ENCODE measurements at places on chromosomes 3 and 15.

DNA sequence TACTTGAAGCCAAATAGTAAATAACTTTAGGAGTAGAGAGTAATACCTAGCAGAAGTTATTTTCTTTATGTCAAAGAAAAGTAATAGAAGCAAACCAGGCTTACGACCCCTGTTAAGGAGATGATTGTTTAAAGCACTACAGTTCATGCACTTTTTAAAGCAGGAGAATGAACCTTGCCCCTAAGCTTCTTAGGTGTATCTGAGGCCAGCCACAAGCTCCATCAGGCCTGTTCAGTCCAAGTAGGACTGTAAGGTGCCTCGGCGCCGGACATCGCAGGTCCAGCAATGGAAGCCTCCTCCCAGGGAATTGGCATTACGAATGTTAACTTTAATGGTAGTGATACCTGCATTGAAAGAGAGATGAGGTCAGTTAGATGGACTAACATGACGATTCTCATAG is 16.5 kb downstream of the GATM start:
- H3K27ac ChIP-seq, result no peak overlapping the region
- peaks cover 12% of the 10 kb centered on the region for H3K4me1 ChIP-seq
- no peaks in the 10 kb centered on the region for H3K27me3 ChIP-seq
- no peak overlapping the region for H3K4me3 ChIP-seq

GRCh38 chr15:94263341-94264273 is 32.2 kb downstream of the MCTP2 start:
- H3K27me3 ChIP-seq, result no peaks in the 10 kb centered on the region
- no peak overlapping the region for H3K27ac ChIP-seq
- no peak overlapping the region for H3K4me3 ChIP-seq
- DNase-seq, result no peak

GRCh38 chr3:143389388-143389787 is 269.8 kb downstream of the CHST2 start:
- H3K4me3 ChIP-seq, result no peak overlapping the region
- H3K27ac ChIP-seq, result no peak overlapping the region
- DNase-seq, result no peak
- no peaks in the 10 kb centered on the region for H3K27me3 ChIP-seq

GRCh38 chr15:64163659-64164362 is 989 bp upstream of the PPIB start:
- no peak for DNase-seq
- H3K27ac ChIP-seq, result peak overlapping the region; percentile 78
- peaks cover 39% of the 10 kb centered on the region for H3K4me1 ChIP-seq

DNA sequence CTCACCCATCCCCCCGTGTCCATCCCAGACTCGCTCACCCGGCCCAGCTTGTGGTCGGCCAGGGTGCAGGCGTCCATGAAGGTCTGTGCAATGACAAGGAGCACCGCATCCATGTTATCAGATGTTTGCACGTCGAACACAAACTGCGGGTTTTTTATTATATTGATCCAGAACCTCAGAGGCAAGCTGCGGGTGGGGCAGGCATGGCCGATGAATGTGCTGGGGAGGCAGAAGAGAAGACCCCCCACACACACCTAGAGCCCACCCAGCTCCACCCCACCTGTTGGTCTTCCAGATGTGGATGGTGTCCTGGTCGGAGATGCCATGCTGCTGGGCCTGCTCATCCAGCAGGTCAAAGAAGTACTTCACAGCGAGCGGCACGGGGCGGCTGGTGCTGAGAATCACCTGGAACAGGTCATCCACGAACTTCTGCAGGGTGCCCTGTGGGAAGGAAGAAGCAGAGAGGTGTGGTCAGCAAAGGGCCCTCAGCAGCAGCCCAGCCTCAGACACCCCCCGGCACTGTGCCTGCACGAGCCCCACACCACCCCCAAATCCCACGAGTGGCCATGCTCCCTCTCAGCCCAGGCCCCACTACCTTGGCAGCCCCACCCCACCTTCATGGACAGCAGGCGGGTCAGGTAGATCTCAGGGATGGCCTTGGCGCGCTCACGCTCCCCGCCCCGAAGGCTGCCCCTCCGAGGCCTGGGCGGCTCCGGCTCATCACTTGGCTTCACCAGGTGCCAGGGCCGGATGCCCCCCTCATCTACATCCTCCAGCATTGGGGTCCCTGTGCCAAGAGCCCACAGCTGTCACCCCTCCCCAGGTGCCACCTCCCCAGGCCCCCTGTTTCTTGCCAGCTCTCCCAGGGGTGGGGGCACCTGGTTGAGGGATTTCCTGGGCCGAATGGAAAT is 20.3 kb downstream of the PLXNB1 start:
- no peaks in the 10 kb centered on the region for H3K27me3 ChIP-seq
- H3K4me3 ChIP-seq, result no peak overlapping the region
- H3K27ac ChIP-seq, result peak overlapping the region; percentile 85

DNA sequence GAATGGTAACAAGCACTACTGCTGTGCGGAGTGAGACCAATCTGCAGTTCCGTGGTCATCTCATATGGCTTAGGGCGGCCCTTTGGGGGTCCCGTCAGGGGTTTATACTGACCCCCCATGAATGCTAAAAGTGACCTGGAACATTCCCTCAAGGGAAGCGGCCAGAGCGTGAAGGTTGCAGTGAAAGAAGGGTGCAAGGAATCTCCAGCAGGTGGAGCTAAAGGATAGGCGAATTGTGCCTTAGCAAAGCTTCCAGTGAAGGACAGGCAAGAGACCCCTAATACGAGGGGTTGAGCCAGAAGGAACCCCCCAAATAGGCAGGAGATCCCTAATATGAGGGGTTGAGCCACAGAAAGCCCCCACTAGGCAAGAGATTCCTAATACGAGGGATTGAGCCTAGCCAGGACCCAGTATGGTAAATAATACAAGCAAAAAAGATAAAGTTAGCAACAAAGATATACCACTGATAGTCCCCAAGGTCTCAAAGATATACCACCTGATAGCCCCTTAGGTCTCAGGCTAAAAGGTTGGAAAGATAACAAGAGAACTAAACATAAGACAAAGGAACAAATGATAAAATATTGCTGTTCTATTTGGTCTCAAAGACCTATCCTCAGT is 32.8 kb downstream of the ZNF589 start:
- H3K27me3 ChIP-seq, result no peaks in the 10 kb centered on the region
- H3K4me3 ChIP-seq, result no peak overlapping the region
- H3K36me3 ChIP-seq, result peaks cover 18% of the 10 kb centered on the region
- H3K27ac ChIP-seq, result no peak overlapping the region
- DNase-seq, result peak; percentile 47

DNA sequence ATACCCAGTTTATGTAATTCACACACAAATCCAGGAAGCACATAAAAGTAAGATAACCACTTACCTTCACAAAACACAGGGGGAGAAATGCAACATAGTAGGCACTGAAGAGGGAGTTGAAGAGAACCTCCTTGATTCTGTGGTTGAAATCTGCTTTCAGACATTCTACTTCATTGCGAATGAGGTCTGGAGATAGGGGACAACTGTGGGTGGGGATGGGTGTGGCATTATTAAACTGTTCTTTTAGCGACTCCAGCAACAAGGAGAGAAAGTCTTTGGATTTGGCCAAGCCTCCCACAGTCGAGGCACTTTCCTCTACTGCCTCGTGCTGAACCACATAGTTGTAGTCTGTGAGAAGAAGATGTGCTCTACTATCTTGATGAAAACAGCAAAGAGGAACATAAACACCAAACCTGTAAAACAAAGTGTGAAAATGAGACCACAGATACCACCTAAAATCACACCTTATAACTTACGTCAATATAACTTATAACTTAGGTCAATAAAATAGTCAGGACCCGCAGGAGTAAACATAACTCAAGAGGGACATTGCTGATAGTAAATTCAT is 25.6 kb downstream of the TMEM39A start:
- H3K27ac ChIP-seq, result no peak overlapping the region
- H3K4me3 ChIP-seq, result no peak overlapping the region
- no peaks in the 10 kb centered on the region for H3K27me3 ChIP-seq
- no peaks in the 10 kb centered on the region for H3K4me1 ChIP-seq

DNA sequence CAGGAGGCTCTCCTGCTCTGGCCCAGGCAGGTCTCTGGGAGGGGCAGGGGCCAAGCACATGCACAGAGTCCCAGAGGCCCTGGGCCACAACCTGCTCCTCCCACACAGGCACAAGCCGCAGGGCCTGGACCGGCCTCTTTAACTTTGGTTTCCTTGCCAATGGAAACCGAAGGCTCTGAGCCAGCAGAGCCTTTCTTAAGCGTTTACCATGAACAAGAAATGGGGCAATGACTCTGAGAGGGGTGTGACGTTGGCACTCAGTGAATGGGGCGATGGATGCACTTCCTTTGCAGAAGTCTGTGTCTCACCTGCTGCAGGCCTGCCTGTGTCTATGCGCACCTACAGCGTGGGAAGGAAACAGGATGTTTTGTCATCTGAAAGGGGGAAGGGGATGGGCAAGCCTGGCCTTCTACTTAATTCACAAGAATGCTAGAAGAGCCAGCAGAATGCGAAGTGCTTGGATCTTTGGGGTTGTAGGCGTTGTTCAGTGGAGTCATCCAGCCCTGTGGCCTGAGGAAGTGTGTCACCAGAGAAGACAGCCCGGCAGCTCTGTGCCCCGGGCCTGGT is 41.8 kb downstream of the IFT122 start:
- DNase-seq, result peak; percentile 87
- H3K27me3 ChIP-seq, result no peaks in the 10 kb centered on the region
- H3K27ac ChIP-seq, result no peak overlapping the region
- no peak overlapping the region for H3K4me3 ChIP-seq
- peaks cover 39% of the 10 kb centered on the region for H3K36me3 ChIP-seq

GRCh38 chr3:67540198-67540894 is 114.1 kb downstream of the SUCLG2 start:
- H3K4me1 ChIP-seq, result no peaks in the 10 kb centered on the region
- H3K36me3 ChIP-seq, result no peaks in the 10 kb centered on the region
- no peaks in the 10 kb centered on the region for H3K27me3 ChIP-seq
- H3K4me3 ChIP-seq, result no peak overlapping the region
- H3K27ac ChIP-seq, result no peak overlapping the region
- no peak for DNase-seq

- no peak for DNase-seq
- no peaks in the 10 kb centered on the region for H3K36me3 ChIP-seq
- H3K27ac ChIP-seq, result no peak overlapping the region
- no peaks in the 10 kb centered on the region for H3K27me3 ChIP-seq
- no peak overlapping the region for H3K4me3 ChIP-seq
Measured at GRCh38 chr3:25854214-25854613, 64.3 kb downstream of the OXSM start.

Measured in tibial artery (tissue), 4 donors.